ENCODE measurements at places on chromosomes 4 and X.
A peak's percentile ranks its signal among the peaks of the same experiment; 100 is the strongest.

GRCh38 chr4:77217526-77217925, 60.5 kb downstream of the CCNG2 start:
- no peak for DNase-seq

- DNase-seq = no peak
Measured at GRCh38 chrX:856566-857290, 226.1 kb downstream of the SHOX start.

GRCh38 chr4:2881431-2881830, 37.8 kb downstream of the ADD1 start:
- DNase-seq = no peak

- no peak for DNase-seq
Measured at GRCh38 chrX:99663136-99663535, 746.9 kb downstream of the PCDH19 start.

- no peak for DNase-seq
Measured at GRCh38 chr4:102792361-102792936, 31.7 kb upstream of the MANBA start.

DNA sequence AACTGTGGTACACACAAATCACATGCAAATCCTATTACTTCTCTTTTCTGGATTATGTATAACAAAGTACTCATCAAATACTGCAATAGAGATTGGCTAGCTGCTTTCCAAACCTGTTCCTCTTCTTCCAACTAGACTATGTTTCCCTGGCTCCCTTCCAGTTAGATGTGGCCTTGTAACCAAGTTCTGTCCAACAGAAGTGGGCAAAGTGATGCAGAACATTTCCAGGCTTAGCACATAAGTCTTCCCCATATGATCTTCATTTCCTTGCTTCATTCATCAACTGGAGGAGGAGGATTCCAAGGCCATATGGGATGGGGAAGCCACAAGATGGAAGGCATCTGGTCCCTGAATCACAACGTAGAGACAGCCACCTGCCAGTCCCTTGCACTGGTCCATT, 8.0 kb downstream of the SLC9A7 start:
- no peak for DNase-seq

DNA sequence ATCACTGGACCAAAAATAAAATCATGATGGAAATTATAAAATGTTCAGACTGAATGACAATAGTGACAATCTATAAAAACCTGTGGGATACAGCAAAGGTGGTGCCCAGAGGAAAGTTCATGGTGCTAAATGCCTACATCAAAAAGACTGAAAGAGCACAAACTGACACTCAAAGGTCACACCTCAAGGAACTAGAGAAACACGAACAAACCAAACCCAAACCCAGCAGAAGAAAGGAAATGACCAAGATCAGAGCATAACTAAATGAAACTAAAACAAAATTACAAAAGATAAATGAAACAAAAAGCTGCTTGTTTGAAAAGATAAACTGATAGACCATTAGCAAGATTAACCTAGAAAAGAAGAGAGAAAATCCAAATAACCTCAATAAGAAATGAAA, 78.7 kb downstream of the ANAPC10 start:
- DNase-seq = no peak

DNA sequence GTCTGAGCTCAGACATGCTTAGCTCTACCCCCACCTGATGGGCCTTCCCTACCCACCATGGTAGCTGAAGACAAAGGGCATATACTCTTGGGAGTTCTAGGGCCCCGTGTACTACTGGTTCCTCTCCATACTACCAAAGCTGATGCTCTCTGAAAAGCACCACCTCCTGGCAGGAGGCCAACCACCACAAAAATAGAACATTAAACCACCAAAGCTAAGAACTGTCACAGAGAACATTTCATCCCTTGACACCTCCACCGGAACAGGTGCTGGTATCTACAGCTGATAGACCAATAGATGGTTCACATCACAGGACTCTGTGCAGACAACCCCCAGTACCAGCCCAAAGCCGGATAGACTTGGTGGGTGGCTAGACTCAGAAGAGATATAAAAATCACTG, 13.4 kb downstream of the EDA2R start:
- DNase-seq = no peak

- no peak for DNase-seq
Measured at GRCh38 chrX:96474741-96475125, 209.9 kb upstream of the DIAPH2 start.

- no peak for DNase-seq
Measured at GRCh38 chr4:80253510-80253909, 13.0 kb upstream of the FGF5 start.

DNA sequence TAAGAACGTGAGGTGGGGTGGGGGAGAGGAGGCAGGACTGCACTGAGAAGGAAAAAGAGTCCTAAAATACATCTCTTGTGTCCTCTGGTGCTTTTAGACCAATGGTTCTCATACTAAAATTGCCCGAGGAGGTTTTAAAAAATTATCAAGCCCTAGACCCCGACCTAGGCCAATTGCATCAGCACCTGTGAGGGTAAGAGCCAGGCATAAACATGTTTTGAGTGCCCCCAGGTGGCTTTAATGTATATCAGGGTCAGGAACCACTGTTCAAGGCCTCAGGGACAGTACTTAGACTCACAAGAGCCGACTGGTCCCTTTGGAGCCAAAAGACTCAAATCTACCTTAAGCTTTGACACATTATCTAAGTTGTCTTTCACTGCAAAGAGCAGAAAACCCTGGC, 37.5 kb upstream of the TMEM150C start:
- DNase-seq = no peak

GRCh38 chr4:157217708-157218107, 2.8 kb upstream of the GRIA2 start:
- DNase-seq = no peak

DNA sequence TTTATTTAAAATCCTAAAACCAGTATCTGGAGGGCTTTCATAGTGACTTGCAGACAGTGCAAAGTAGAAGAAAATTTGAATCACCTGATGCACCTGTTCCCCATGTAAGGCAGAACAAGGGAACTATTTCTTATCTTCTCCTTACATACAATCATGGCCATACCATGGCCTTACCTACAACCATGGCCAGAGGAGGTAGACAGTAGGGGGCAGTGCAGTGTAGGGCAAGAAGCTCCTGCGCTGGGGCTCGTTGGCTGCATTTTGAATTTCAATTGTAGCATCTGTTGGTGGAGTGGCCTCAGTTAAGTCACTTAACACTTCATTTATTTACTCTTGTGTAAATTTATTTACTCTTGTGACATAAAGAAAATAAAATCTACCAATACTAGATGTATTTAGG, 33.0 kb downstream of the GALNTL6 start:
- no peak for DNase-seq

GRCh38 chr4:89303177-89303576, 4.4 kb downstream of the GPRIN3 start:
- peak; percentile 63 for DNase-seq

- DNase-seq = no peak
Measured at GRCh38 chrX:51891821-51892551, 1.4 kb upstream of the MAGED1 start.

DNA sequence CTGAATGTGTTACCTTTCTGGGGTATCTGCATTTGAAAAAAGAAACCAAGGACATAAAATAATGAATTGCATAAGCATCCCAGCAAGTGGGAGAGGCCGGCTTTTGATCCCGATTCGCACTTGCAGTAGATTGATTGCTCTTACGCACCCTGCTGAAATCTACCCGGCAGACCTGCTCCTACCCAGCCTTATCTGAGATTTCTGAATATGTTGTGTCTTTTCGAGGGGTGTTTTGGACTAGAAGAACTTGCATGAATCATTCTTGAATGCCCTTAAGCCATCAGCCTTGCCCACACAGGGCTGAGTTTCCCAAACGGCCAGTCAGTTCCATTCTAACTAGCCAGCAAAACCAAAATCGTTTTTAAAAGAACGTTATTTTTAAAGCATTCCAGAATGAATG, 174.4 kb upstream of the BCOR start:
- no peak for DNase-seq

DNA sequence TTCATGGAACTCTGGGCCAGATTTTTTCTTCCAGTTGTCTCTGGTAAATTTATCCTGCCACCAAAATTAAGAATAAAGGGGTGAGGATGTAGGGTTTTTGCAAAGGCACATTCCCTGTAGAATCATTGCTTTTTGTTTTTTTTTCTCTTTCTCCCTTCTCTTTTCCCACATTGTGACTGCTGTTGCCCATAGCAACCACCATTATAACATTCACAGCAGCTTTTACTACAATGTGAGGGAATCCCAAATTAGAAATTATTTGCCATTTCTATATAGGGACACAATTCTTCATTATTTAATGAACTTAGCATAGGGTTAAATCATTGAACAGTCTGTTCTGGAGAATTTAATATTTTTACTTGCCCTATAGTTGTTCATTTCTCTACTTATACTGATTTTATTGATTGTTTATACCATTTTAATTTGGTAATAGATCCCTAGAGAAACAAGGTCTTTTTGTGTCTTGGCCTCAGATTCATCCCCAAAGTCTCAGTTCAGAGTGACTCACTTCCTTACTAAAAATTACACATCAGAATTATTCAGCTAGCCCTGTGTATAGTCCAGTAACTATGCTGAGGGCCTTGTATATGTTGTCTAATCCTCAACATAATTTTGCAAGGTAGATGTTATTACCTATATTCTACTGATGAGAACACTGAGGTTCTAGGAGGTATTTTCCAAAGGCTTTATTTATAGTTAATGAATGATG, 80.8 kb upstream of the ANK2 start:
- DNase-seq = no peak

- no peak for DNase-seq
Measured at GRCh38 chr4:89331686-89332544, 24.3 kb upstream of the GPRIN3 start.

- no peak for DNase-seq
Measured at GRCh38 chrX:47844117-47844516, 7.4 kb downstream of the ZNF81 start.

GRCh38 chrX:81195712-81196111, 6.0 kb downstream of the HMGN5 start:
- DNase-seq = no peak

GRCh38 chr4:121873604-121874003, 3.3 kb upstream of the BBS7 start:
- DNase-seq = no peak

GRCh38 chrX:148372925-148373324, 127.5 kb upstream of the AFF2 start:
- no peak for DNase-seq

GRCh38 chrX:11266573-11267003, 26.6 kb upstream of the AMELX start:
- no peak for DNase-seq

DNA sequence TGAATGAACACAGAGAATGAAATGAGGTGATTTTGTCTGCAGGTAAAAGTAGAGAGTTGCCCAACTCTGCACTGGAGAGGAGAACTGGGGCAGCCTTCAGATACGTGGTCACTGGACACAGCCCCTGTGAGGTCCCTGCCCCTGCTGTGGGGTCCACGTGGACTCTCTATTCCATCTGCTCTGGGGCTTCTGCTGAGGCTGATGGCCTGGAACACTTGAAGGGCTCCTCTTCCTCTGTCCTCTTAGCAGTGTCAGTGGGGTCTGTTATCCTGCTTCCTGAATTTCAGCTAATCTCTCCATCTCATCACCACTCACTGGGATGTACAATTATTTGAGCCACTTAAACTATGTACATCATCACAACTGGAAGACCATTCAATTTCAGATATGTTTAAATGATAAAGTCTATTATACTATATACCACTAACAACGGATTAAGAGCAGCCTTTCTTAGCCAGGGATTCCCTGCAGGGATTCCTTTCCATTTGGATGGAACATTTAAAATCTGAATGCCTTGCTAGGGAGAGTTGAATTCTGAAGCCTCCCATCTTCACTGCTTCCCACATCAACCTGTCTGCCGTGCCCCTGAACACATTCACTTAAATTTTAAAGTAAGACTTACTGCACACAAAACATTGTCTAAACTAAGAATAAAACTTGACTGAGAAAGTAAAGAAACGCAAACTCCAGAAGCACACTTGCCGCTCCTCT, 74.0 kb downstream of the CC2D2A start:
- DNase-seq = no peak

- no peak for DNase-seq
Measured at GRCh38 chr4:48337731-48338130, 3.6 kb upstream of the SLAIN2 start.

- DNase-seq = no peak
Measured at GRCh38 chrX:115322375-115322774, 32.9 kb downstream of the LUZP4 start.

DNA sequence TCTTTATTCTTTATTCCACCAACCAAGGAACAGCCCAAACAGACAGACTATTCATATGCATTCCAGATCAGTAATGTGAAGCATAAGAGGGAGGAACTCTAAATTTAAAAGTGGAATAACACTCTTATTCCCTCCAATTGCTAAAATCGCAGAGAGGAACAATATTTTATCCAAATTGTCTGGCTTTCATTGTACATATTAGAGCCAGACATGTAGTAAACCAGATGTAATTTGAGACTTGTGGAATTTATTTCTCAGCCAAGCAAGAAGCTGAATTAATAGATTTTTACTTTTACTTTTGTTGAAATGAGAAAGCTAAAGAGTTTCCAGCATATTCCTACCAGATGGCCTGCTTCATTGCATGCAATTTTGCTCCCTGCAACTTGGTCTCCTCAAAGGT, 674.6 kb upstream of the SLIT2 start:
- DNase-seq = no peak

DNA sequence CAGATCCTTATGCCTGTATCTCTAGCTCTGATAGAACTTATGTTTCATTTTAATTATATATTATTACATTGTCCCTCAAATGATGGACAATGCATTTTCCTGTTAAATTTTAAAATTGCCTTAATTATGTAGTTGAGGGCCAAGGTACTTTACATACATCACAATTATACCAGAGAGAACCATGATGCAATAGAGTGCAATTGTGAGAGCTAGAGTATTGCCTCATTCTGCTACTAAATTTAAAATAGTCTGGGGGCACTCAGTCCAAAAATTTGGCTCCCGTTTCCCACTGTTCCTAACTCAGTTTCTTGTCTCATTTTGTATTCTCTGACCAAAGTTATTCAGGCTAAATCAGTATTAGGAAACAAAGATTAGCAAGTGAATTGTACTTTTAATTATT, 378.5 kb upstream of the ZFP42 start:
- no peak for DNase-seq

- DNase-seq = no peak
Measured at GRCh38 chr4:128793859-128794672, 15.4 kb upstream of the JADE1 start.

- DNase-seq = no peak
Measured at GRCh38 chrX:137430301-137430700, 135.6 kb upstream of the ZIC3 start.

DNA sequence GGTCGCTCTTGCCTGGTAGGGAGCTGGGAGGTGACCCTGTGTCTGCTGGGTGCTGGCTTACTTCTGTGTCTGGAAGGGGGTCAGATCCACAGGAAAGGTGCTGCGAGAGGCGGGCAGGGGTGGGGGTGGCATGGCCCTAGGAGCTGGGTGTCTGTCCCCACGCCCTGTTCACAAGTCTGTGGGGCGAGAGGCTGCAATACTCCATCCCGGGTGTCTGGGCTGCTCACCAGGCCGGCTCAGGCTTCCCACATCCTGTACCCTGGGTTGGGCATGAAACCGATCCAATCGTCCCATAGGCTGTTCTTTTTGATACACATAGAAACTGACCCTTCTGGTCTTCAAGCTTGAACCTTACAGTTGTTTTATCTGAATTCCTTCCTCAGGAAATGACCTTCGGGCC, 993 bp upstream of the CTAG2 start:
- no peak for DNase-seq

Measured in aorta (tissue), 5 donors.